ENCODE measurements at places on chromosomes 5 and 9. TPM values are rescaled to one million over a fixed set of nuclear protein-coding genes. Genes with fewer than 3 reads are reported as not detected.

- peak within 1 kb of the TSS; percentile 88 for H3K27ac ChIP-seq
- peaks cover 41% of the 10 kb centered on the region for H3K36me3 ChIP-seq
- H3K27me3 ChIP-seq, result no peaks in the 10 kb centered on the region
- peak within 1 kb of the TSS; percentile 83 for H3K4me3 ChIP-seq
- peak; percentile 90 for DNase-seq
Measured at GRCh38 chr9:127785933-127786772, at the start of gene CDK9. TSS of gene CDK9 (plus strand) at chr9:127786034. CDS start at chr9:127786149, 115 bp downstream.

DNA sequence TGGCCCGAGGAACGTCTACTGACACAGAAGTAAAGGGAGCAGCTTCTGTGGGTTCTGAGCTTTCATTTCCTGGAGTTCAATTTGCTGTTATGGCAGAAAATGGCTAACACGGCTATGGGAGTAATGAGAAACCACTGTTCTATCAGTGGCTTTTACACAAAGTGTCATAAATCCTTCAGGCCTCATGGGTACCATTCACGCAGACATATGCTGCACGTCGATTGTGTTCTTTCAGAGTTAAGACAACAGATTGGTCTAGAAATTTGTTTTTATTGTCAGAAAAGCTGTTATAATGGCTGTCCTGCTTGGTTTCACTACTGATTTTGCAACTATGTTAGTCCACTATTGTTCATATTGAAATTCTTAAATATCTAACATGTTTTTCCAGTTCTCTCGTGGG, 135.4 kb downstream of the ALDH1A1 start:
- H3K4me1 ChIP-seq, result no peaks in the 10 kb centered on the region
- no peak overlapping the region for H3K27ac ChIP-seq
- H3K36me3 ChIP-seq, result no peaks in the 10 kb centered on the region
- no peak overlapping the region for H3K4me3 ChIP-seq
- no peaks in the 10 kb centered on the region for H3K27me3 ChIP-seq

GRCh38 chr9:2675834-2676233, 41.5 kb upstream of the KCNV2 start:
- DNase-seq, result no peak
- no peak overlapping the region for H3K4me3 ChIP-seq
- H3K27ac ChIP-seq, result no peak overlapping the region
- no peaks in the 10 kb centered on the region for H3K36me3 ChIP-seq
- H3K27me3 ChIP-seq, result no peaks in the 10 kb centered on the region
- no peaks in the 10 kb centered on the region for H3K4me1 ChIP-seq

GRCh38 chr9:123682746-123683145, 247.2 kb downstream of the DENND1A start:
- DNase-seq, result no peak
- H3K27me3 ChIP-seq, result no peaks in the 10 kb centered on the region
- H3K4me1 ChIP-seq, result no peaks in the 10 kb centered on the region
- no peaks in the 10 kb centered on the region for H3K36me3 ChIP-seq

DNA sequence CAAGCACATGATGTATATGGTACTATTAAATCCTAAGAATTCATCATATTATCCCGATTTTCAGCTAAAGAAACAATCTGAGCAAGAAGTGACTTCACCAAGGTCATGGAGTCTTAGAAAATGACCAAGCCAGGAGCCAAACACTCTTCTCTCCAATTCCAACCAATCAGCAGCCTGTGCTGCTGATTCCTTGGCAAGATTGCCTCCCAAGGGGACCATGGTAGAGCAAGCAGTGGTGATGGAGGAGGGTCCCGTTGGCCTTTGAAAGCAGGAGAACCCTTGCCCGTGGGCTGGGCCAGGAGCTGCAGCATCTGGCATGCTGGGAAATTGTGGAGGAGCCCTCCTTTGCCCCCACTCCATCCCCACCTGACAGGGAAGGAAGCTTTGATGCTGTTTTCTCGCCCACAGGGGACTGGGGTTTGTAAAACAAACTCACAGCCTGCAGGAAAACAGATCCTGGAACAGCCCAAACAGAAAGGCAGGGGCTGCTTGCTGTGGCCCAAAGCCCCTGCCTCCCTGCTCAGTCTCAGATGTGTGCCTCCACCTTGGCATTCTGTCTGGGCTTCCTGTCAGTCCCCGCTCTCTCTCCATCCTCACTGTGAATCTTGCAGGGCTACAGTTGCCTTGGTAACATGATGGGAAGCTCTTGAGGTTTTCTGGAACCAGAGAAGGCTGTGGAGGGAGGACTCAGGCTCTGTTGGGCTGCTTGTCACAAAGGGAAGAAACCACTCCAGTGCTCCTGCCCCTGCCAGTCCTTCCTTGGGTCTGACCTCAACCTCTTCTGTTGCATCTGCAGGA, 70.8 kb upstream of the HSPA9 start:
- no peaks in the 10 kb centered on the region for H3K27me3 ChIP-seq
- no peaks in the 10 kb centered on the region for H3K36me3 ChIP-seq
- no peak for DNase-seq
- H3K4me1 ChIP-seq, result no peaks in the 10 kb centered on the region
- H3K4me3 ChIP-seq, result no peak overlapping the region

The MCIDAS gene
- total RNA-seq, result not detected

GRCh38 chr9:87336914-87337333, 160.7 kb upstream of the DAPK1 start:
- no peak overlapping the region for H3K27ac ChIP-seq
- H3K36me3 ChIP-seq, result no peaks in the 10 kb centered on the region
- H3K27me3 ChIP-seq, result no peaks in the 10 kb centered on the region
- H3K4me3 ChIP-seq, result peak overlapping the region; percentile 23
- H3K4me1 ChIP-seq, result peaks cover 10% of the 10 kb centered on the region
- no peak for DNase-seq

DNA sequence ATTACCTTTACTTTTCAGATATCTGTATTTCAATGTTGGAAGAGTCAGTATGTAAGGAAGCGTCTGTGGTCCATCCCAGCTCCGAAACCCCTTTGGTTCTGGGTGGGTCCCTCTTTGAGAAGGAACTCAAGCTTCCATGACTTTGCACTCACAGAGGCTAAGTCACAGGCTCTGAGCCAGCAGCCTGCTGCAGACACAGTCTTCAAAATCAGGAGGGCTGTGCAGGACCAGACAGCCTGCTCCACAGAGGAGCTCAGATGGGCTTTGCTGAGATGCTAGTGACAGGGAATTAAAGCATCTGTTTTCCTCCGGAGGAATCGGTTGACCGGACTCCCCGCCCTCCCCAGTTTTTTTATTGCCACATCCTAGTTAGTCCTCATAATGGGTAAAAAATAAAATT, 126.4 kb upstream of the ICE1 start:
- DNase-seq, result peak; percentile 46
- H3K4me3 ChIP-seq, result no peak overlapping the region
- no peaks in the 10 kb centered on the region for H3K27me3 ChIP-seq

The SPINK4 gene
- total RNA-seq, result not detected

Measured in right atrium auricular region (tissue), 2 donors.